ENCODE measurements at places on chromosomes 2 and 18. TPM values are rescaled to one million over a fixed set of nuclear protein-coding genes. Genes with fewer than 3 reads are reported as not detected.

- no peak for DNase-seq
These were observed 408.7 kb upstream of the TCF4 start for GRCh38 chr18:55996717-55997116.

Gene ST8SIA3
- not detected for total RNA-seq

DNA sequence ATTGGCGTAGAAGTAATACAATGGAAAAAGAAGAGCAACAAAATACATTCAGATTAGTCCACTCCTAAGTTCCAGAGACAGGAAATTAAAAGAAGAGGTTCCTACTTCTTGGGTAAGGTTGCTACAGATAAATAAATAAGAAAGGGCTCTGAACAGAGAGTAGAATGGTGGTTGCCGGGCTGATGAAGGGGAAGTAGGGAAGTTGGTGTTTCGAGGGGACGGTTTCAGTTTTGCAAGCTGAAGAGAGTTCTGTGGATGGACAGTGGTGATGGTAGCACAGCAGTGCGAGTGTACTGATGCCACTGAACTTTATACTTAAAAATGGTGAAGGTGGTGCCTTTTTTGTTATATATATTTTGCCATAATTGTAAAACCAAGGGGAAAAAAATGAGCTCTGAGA is 48.2 kb downstream of the CABYR start:
- no peak for DNase-seq

Gene EVX2
- total RNA-seq, result not detected

- no peak for DNase-seq
These were observed 9.6 kb upstream of the FAHD2A start for GRCh38 chr2:95392730-95393455.

Gene SERPINB11
- not detected for total RNA-seq
